ENCODE measurements at places on chromosomes 3 and 15.

GRCh38 chr3:17182166-17182565 is 297.4 kb downstream of the PLCL2 start:
- no peak for DNase-seq

DNA sequence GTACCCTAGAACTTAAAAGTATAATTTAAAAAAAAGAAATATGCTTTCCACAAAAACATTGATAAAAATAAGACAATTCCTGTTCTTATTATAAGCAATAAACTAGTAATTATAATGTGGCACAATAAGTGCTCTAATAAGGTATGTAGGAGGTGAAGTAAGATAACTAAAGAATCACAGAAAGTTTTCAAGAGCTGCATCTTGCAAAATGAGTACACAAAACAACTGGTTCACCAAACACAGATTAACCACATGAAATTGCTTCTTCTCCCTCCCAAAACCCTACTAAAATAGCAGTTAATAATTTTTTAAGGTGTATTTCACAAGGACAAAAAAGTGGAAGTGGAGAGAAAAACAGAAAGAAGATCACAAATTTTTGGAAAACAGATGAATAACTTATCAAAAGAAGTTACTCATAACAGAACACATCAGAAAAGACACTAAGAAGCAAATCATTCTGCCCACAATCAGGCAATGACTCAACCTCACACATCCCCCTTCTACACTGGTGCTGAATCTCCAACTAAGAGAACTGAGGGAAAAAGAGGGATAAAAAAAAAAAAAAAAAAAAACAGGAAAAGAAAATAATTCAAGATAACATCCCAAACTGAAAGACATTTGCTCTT is 64.2 kb downstream of the TBC1D5 start:
- DNase-seq, result no peak

DNA sequence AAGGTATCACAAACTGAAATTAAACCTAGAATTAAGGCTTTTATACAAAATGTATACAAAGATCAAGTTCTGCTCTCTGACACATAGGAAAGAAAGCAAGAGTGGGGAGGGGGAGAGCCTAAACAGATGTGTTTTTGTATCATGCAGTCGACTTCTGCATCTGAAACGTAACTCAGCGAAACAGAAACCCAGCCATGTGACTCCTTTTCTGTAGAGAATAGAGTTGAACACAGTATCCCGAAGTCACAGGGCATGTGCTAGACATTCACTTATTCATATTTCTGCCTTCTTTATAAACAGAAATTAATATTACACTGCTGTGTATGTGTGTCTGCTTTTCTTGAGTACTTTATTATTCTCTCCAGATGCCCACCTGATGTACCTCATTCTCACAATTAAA is 121.0 kb downstream of the PDZRN3 start:
- DNase-seq, result no peak

DNA sequence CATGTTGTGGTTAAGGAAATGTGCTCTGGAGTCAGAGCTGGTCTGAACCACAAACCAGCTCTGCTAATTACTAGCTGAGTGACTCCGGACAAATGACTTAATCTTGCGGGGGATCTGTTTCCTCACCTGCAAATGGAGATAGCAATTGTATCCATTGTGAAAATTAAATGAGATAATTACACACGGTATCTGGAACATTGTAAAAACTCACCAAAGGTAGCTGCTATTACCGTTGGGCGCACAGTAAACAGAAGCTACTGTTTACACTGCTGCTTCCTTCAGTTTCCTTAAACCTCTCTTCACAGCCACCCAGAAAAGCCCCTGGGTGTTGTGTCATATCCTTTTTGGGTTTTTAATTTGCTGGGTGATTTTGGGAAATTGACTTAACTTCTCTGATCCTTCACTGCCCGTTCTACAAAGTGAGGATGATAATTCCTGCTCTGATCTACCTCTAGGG is 107.8 kb downstream of the MEGF11 start:
- DNase-seq, result no peak

DNA sequence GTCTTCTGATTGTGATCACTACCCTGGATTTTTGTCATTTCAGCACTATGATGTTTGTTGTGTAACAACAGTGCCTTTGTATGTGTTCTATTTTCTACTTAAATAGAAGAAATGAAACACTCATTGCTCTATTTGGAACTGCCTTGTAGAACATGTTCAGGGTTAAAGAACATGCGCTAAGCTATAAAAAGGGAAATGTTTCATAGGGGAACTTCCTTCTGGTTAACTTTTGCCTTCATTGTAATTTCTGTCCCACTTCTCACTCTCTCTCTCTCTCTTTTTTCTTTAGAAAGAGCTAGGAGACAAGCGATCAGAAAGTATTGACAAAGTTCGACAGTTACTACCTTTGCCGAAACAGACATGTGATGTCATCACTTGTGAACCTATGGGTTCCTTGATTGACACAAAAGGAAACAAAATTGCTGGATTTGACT is at the start of gene P2RY12:
Gene P2RY12, minus strand, starts transcription at position 13 of the 434 bp plus-strand sequence. CDS start 45,908 bp downstream, outside the sequence.
- DNase-seq, result no peak

DNA sequence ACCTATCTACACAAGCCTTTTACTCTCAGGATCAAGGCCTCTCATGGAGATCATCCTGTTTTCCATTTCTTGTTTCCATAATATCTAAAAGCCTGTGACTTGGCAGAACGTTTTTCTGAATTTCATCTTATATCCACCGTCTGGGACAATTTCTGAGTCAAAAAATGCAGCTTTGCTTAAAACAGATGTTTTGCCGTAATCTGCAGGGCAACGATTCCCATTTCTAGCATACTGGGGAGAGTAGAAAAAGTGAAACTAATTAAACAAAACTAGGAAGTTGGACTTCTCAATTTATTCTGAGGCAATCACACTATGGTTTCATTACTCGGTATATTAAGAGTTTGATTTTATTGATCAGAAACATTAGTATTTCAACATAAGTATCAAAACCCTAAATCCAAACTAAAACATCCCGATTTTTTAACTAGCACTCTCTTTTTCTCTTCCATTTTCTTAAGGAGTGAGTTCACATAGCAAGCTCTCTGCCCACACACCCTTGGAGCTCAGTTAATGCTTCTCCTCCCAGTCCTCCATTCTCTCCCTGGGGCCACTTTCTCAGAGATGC is 33.6 kb downstream of the SPATA12 start:
- no peak for DNase-seq

GRCh38 chr15:24678485-24678884 is 2.9 kb downstream of the NPAP1 start:
- no peak for DNase-seq

- DNase-seq, result no peak
Observed at GRCh38 chr3:73602170-73602569, 22.6 kb downstream of the PDZRN3 start.

DNA sequence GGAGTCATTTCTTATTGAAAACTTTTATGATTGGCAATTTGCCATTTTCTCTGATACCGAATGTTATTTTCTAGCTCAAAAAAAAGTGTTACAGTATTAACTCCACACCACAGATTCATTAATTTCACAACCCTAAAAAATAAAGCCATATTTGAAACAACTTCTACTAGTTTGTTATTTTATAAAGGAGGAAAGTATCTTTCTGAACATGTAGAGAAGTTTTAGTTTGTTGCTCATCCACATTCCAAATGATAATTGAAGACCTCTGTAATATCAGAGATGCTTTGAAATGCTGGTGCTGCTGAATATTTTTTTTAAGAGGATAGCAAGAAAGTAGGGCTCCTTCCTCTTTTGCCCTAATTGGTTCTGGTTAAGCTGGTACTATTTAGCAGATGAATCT is 1.9 kb downstream of the VGLL3 start:
- no peak for DNase-seq

- no peak for DNase-seq
Observed at GRCh38 chr15:83943849-83944404, 290.0 kb downstream of the ADAMTSL3 start.

DNA sequence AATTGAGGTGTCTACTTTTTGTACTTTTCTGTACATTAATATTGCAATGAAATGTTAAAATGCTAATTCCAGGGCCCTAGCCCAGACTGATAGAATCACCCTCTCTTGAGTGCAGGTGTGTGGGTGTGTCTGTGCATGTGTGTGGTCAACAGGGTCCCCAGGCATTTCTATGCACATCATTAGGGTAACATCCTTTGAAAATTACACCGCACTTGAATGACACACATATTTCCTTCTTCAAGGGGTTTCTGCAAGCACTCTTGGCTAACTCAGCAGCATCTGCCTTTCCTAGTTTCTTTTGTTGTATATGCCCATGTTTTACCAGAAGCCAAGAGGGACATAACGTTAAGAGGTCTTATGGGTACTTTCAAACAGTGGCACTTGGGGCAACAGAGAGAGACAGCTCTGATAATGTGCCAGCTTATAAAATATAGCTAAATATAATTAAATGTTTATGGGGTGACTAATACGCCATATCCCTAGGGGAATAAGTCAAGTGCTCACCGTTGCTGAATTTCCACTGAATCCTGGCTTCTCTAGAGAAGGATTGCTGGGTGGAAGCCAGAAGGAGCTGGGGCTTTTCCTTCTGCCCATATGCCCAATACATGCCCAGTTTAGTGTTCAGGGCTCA is 54.5 kb upstream of the LRIG1 start:
- DNase-seq, result no peak

DNA sequence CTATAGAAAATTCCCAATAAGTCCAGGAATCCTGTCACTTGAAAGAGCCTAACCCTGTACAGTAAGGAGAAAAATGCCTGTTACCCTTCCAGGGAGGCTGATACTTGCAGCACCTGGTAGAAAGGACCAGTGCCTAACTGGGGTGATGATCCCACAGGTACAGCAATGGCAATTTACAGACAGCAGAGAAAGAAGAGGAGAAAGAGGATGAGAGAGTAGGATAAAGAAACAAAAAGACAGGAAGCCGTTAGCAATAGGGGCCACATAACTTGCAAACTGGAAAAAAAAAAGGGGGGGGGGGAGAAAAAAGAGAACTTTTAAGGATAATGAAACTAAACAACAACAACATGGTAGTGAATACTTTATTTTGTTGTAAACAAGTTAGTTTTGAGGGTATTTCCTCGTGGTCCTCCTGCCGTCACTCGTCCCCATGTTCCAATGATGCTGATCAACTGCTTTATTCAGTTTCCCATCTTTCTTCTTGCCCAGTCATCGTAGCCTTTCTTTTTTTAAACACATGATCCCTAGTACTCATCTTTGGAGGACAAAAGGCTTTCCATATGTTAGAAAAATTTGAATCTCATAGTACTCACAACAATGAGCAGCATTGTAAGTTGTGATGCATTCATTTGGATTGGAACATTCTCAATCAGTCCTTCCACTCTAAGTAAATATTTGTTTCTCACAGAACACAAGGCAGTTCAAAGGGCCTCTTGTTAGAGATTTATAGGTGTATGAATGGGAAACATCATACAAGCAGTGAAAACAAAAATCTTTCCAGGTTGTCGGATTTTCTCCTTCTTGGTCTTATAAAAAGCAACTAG is 8.6 kb downstream of the TM4SF1 start:
- DNase-seq, result no peak

- DNase-seq, result no peak
Observed at GRCh38 chr15:77503764-77504163, 83.1 kb downstream of the HMG20A start.

- DNase-seq, result no peak
Observed at GRCh38 chr3:26365706-26366105, 256.9 kb upstream of the LRRC3B start.

- DNase-seq, result no peak
Observed at GRCh38 chr3:129441215-129441614, 1.2 kb downstream of the IFT122 start.

DNA sequence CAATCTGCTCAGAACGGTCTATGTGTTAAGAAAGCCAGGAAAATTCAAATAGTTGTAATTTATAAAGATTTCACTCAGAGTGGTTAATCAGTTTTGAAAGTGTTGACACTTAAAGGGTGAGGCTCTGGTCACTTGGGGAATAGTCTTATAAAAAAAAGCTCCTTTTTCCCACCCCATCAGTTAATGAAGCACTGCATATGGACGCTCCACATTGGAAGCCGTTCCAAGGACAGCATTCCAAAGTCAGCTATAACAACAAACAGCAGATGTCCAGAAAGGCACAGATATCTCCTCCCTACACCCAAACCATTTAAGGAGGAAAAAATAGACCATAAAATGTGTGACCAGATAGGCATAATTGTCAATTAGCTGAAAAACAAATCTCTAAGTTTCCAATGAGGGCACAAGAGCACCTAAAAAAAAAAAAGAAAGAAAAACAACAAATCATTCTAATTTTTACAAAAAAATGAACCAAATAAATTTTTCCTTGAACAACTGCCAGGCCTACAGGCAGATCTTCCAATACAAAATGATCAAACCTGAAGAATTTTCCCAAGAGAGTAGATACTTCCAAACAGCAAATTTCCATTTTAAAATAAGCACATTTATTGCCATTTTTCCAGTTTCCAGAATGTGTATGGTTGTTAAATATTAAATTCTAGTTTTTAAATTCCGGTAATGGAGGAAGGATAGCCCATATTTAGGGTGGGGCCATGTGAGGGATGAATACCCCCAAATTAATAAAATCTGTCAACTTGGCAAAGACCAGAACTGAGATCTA is 198.3 kb downstream of the ERC2 start:
- no peak for DNase-seq

GRCh38 chr3:116246406-116246980 is 198.8 kb downstream of the LSAMP start:
- DNase-seq, result no peak

GRCh38 chr3:129016720-129017483 is 15.8 kb downstream of the EFCC1 start:
- no peak for DNase-seq

- DNase-seq, result no peak
Observed at GRCh38 chr3:40035177-40035576, 225.8 kb downstream of the MYRIP start.

GRCh38 chr3:107810171-107811071 is 280.4 kb downstream of the CD47 start:
- DNase-seq, result no peak

GRCh38 chr3:178060407-178060806 is 475.8 kb upstream of the KCNMB2 start:
- DNase-seq, result no peak

- no peak for DNase-seq
Observed at GRCh38 chr15:80673561-80674244, 21.4 kb upstream of the ABHD17C start.

DNA sequence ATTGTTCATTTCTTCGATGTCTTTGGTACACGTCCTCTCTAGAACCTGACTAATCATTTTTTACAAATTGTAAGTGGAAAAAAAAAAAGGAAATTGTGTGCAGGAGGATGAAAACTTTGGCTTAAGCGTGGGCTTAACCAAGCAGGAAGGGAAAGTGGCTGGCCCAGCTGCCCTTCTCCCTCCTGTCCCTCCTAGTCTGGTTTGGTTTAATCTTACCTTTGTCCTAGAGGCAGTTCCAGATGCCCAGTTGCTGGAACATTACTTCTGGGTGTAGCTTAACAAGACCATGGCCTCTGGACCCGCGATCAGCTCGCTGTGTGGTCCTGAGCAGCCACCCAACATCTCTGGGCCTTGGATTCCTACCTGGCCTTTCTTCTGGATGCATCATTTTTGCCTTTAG is 15.4 kb downstream of the PAQR5 start:
- DNase-seq, result no peak

DNA sequence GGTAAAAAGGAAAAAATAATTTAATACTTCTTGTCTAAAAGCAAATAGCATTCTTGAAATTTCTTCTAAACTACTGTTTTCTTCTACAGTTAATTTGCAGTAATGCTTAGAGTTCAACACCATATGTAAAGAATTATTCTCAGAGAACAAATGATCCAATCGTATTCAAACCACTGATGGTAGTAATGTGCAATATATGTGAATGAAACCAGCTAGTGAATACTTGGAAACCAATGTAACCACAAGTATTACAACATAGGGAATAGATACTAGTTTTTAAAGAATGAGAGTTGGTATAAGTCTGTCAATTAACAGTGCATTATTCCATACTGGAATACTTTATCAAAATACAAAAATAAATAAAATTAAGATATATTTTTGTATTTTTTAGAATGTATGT is 850.0 kb downstream of the DIPK2A start:
- DNase-seq, result no peak

- no peak for DNase-seq
Observed at GRCh38 chr15:45799508-45799907, 164.7 kb downstream of the SQOR start.
